Esophagus mucosa (tissue), 1 donor: ENCODE measurements at places on chromosomes 3 and 15.

GRCh38 chr15:45594835-45595530 is 7.8 kb downstream of the BLOC1S6 start:
- no peak for ATAC-seq

DNA sequence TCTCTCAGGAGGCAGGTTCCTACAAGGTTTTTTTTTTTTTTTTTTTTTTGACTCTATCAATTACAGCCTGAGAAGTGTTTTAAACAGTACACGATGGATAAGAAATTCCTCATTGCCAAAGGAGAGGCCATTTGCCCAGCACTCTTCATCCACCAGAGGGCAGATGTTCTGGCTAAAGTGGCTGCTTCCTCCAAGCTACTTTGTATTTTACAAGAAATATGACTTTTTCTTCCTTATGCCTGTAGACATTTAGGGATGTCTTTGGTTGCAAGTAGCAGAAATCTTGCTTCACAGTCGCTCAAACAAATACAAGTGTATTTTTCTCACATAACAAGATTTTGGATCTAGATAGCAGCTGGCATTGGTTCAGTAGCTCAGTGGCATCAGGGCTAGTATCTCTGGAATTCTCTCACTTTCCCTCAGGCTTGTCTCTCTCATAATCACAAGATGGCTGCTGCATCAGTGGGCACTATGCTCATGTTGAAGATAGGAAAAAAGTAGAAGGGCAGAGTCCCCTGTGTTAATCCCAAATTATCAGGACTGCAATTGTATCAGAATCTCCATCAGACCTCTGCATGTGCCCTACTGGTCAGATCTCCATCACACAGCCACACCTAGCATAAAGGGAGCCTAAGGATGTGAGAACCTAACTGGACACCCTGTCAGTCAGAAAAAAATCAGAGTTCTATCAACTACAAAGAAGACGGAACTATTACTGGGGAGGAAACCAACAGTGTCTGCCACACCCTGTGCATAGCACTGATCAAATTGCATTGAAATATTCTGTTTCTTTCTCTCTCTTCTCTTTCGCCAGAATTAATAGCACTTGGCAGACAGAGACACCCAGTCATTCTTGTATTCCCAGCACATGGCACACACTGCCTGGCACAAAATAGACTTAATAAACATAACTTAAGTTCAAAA is 138.9 kb upstream of the COL8A1 start:
- peak; percentile 57 for ATAC-seq

DNA sequence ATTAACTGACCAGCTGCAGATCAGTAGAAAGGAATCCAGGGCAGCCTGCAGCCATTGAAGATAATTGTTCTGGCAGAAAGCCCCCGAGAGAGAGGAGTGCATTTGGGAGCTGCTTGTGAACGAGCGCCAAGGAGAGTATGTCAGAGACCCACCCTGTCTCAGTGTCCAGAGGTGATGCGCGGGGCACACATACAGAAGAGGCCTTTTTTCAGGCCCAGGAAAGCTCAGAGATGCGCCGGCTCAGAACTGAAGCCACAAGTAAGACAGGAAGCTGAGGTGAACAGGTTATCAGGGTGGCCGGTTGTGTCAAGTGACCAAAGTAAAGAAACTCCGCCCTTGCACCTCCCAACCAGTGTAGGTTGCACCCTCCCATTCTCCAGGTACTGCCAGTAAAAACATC is 59.8 kb upstream of the HEG1 start:
- peak; percentile 11 for ATAC-seq

DNA sequence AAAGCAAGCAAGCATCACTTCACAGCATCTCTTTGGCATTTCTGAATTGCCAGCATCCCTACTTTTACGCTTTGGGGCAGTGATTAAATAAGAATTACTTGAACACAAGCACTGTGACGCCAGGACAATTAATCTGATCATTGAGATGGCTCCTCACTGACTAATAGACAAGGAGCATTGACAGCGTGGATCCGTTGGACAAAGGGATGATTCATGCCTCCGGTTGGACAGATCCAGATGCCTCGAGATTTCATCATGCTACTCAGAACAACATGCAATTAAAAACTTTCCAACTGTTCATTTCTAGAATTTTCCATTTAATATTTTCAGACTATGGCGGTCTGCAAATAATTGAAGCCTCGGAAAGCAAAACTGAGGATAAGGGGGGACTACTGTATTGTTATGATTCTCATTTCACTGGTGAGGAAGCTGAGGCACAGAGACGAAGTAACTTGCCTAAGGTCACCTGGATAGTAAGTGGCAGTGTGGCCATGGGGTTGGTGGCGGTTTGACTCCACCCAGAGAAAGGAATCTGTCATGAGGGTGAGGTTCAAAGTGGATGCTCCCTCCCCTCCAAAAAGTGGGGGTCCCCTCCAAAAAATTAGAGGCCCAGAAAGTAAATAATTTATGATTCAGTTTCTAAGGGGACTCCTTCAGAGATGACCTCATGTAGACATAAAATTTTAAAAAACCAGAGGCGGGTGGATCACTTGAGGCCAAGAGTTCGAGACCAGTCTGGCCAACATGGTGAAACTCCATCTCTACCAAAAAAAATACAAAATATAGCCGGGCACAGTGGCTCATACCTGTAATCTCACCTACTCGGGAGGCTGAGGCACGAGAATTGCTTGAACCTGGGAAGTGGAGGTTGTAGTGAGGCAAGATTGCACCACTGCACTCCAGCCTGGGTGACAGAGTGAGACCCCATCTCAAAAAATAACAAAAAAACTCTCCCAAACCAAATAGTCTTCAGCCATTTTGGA is 12.3 kb upstream of the PGPEP1L start:
- peak; percentile 49 for ATAC-seq

DNA sequence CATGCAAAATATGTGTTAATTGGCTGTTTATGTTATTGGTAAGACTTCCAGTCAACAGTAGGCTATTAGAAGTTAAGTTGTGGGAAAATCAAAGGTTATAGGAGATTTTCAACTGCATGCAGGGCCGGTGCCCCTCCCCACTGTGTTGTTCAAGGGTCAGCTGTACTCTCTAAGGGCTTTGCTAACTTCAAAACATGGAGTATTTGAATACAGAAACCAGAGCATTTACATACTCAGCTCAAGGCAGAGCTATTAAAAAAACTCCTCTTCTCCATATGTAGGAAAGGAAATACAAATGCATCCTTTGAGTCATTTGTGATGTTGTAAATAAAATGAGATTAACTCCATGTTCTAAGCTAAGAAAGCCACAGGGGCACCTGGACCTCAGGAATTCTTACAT is 16.8 kb downstream of the IL17RB start:
- no peak for ATAC-seq
